ENCODE measurements at places on chromosomes 4 and X.

GRCh38 chr4:95472534-95472933, 76.2 kb downstream of the UNC5C start:
- DNase-seq: no peak

DNA sequence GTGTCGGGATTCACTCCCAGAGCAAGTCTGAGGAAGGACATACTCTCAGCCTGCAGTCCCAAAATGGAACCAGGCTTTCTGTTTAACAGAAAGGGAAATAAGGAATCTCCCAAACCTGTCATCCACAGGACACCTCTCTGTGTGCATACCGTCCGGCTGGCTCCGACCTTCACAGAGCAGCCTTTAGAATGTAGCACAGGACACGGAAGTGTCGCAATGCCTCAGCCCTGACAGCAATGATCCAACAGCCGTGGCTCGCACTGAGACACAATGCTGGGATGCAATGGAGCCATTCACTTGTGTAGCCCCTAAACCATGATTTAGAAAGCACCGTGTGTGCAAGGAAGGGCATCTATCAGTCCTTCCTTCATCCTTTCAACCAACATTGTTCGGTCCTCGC, 15.5 kb upstream of the HELT start:
- DNase-seq: no peak

GRCh38 chrX:130770615-130771014, 132.4 kb downstream of the ENOX2 start:
- no peak for DNase-seq

DNA sequence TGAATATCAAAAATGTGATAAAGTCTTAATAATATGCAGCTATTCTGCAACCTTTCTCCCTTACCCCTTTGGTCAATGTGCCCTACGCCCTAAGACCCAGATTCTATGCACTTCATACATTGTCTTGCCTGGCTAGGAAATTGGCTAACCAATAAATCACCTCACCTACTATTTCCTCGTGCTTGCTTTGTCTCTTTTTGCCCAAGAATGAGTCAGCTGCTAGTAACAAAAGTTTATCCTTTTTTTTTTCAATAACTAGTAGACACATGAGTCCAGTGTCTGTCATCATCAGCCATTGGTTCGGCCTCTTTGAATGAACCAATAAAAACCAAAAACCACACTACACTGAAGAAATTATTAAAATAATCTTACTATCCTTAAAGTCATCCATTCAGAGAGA, 387.1 kb downstream of the PPP3CA start:
- no peak for DNase-seq

DNA sequence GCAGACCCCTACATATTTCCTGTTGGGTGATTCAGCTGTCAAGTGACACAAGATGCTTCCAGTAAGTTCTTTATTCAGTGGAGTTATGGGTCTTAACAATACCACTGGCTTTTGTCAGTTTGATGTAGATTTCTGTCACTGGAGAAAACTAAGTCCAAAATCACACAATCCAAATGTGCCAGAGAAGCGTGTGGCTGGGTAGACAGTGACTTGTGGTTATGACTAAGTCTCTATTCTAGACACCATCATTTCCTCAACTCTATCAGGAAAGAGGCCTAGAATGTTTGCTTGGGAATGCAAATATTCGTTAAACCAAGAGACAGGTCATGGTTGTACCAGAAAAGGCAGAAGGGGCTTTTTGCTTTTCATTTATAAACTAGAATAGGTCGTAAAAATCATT, 54.4 kb upstream of the HS3ST1 start:
- no peak for DNase-seq

GRCh38 chr4:163548481-163549243, 54.2 kb downstream of the TMA16 start:
- DNase-seq: no peak

GRCh38 chr4:55507612-55508011, 39.1 kb downstream of the CLOCK start:
- no peak for DNase-seq

GRCh38 chr4:76055016-76055415, 19.1 kb upstream of the CXCL11 start:
- peak; percentile 30 for DNase-seq

DNA sequence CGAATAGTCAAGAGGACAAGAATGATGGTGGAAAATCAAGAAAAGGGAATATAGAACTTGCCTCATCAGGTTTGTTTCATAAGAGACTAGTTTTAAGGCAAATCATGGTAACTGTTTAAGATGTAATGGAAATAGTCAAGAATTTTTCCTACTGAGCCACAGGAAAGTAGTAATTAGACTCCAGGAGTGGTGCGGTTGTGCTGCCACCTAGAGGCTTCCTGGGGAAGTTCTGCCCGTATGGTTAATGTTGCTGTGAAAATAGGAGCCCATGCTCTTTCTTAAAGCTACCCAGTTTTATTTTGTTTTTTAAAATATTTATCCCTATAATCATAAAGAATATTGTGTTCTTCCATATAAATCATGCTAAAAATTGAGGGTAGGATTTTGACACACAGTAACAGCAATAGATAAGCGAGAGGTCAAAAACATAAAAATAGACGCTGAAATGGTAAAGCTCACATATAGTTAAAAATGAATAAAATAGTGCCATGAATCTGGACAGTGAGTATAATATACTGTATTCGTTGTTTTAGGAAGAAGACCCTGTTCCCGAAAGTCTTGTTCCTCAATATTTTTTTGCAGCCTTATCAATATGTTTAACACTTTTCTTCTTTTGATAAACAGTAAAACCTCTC, 87.0 kb downstream of the PHOX2B start:
- peak; percentile 17 for DNase-seq

- no peak for DNase-seq
These were observed 38.2 kb downstream of the F11 start for GRCh38 chr4:186304216-186304615.

DNA sequence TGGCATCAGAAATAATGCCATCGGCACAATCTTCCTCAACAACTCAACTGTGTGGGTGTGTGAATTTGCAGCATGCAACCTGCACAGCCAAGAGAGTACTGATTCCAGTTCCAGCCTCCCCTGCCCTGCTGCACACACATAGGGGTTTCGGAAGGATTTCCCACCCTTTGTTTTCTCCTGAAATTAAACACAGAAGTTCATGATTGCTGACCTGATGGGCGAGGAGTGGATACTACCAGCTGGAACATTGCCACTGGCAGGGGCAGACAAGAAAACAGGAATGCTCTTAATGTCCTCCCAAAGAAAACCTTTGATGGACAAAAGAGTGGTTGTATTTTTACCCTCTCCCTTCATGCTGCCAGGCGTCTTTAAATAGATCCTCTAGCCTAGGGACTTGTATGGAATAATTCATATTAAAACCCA, 4.8 kb downstream of the NDP start:
- DNase-seq: no peak

GRCh38 chr4:47198791-47199190, 167.4 kb downstream of the GABRB1 start:
- no peak for DNase-seq

GRCh38 chr4:124641715-124642381, 70.7 kb downstream of the ANKRD50 start:
- no peak for DNase-seq

DNA sequence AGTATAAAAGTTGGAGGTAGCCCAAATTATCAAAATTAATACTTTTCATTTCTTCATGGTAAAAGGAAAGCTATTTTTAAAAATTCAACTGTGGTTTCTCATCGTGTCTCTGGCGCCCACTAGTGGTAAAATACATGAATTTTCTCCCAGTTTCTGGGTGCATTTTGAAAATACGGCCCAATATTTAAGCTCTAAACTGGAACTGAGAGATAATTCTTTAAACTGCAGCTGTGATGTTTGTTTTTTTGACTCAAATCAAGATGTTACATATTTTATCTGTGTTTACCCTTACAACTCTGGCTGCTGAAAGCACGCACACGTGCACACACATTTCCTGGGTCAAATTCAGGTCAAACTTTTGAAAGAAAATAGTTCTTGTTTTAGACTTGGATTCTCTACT, 123.9 kb upstream of the ACSL4 start:
- no peak for DNase-seq

DNA sequence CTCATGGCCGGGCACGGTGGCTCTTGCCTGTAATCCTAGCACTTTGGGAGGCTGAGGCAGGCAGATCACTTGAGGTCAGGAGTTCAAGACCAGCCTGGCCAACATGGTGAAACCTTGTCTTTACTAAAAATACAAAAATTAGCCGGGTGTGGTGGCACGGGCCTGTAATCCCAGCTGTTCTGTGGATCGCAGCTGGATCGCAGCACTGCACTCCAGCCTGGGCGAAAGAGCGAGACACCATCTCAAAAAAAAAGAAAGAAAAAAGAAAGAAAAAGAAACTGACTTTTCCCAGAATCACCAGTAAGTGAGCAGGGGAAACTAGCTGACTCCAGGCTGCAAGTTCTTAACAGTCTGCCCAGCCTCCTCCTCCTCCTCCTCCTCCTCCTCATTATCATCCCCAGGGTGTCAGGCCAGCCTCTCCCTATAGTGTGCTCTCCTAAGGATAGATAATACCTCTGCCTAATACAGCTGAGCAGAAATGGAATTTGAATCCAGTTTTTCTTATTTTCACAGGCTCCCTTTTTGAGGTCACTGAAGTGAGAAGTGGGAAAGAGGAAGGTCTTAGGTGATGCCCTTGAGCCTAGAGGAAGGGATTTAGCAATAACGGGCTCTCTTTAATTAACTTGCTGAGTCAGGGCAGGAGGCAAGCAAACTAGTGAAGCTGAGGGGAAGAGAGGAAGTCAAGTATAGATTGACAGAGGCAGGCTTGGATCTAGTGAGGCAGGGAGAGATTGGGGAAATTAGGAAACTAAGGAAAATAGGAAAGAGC, 11.8 kb upstream of the ELF2 start:
- DNase-seq: no peak

- peak; percentile 60 for DNase-seq
These were observed 162.3 kb upstream of the MAMLD1 start for GRCh38 chrX:150200820-150201287.

DNA sequence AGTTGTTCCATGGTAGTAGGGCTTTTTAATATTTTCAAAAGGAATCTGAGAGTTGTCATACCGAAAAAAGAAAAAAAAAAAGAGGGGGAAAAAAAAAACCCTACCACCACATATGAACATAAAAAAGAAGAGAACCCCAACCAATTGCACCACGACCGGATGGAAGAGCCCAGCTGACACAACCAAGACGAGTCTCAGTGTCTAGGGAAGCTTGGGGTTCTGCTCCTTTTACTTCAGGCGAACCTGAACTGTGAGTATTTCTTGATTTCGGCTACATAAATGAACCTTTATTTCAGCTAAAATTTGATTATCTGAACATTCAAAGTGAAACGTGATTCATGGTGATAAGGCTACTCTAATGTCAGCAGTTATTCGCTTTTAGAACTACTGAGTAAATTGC, at the start of gene GPR34:
Gene GPR34, plus strand, starts transcription at position 139 of the 400 bp plus-strand sequence. CDS start 6,661 bp downstream, outside the sequence.
- no peak for DNase-seq

GRCh38 chr4:2042204-2042946, 16.8 kb upstream of the NAT8L start:
- DNase-seq: no peak

DNA sequence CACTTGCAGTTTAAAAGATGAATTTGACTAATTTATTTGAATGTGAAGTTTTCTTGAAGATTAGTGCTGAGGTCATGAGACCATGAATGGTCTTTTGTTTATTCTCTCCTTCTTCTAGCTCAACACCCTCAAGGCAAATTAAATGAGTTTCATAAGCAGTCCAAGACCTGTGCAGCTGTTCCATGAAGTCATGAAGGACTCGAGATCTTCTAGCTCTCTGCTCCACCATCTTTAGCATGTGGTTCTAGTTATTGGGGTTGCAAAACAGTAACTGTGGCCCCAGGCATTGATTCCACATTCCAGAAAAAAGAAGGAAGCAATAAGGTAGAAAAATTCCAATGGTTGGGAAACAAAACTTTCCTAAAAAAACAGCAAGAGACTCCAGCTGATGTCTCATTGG, 84.2 kb upstream of the HS3ST1 start:
- no peak for DNase-seq

- no peak for DNase-seq
These were observed 101.4 kb downstream of the ARHGAP10 start for GRCh38 chr4:147833254-147833653.

GRCh38 chr4:1685235-1686150, 1.4 kb upstream of the FAM53A start:
- DNase-seq: no peak

DNA sequence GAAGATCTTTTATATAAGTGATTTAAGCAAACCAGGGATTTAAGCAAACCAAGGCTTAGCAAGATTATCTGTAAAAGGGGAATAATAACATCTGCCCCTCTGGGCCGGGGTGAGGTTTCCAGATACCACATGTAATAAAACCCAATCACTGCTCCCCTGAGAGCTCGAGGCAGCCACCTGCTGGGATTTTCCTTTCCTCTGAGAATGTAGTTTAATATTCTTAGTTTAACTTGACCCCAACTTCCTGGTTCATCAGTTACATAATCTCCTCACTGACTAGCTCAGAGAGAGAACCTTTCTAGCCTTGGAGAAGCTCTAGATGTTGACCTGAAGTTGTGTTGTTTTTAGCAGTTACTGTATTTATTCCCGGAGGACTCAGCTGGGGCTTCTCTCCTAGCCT, 322.4 kb downstream of the ARHGAP10 start:
- no peak for DNase-seq

- DNase-seq: no peak
These were observed 600 bp downstream of the POU3F4 start for GRCh38 chrX:83508526-83509253.

DNA sequence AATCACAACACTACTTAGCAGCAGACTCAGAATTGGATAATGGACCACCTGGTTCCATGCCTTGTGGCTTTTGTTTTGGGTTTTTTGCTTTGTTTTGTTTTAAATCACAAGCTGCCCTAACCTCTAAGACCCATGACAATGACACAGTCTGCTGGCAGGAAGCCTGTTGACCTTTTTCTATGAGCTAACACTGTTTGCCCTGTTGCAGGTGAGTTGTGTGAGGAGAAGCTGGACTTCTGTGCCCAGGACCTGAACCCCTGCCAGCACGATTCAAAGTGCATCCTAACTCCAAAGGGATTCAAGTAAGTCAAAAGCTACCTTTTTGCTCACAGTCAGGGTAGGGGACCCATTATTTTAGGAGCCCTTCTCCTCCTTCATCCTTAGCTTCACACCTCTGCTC, 110.8 kb upstream of the PACRGL start:
- DNase-seq: no peak

DNA sequence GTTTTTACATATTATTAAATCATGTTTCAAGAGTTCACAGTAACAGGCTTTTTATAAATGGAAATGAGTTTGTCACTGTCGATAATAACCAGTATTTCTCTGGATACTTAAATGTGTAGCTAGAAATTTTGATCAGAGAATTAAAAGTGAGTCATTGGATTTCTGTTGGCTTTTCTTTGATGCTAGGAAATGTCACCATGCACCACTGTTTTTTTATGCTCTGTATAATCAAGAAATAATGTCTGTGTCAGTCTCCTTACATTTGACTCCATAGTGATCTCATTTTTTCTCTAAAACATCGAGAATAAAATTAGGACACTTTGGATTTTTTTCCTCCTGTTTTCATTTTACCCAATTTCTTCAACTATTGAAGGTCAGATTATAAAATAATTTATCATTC, 234.2 kb downstream of the RAPGEF2 start:
- no peak for DNase-seq

All from stimulated activated naive B cell treated with anti-CD40 and anti-IgM and Interleukin-4, amounts not matched to agents 10 μg/mL and 1 μg/mL and 100 μg/mL, for 72 hours (primary cell).